IPS-NIHi11 (cell line): ENCODE measurements at places on chromosomes 3 and 15.

GRCh38 chr3:12415014-12415680 lies 69.1 kb upstream of the TSEN2 start:
- no peak for DNase-seq

- DNase-seq, result no peak
Observed at GRCh38 chr15:70426096-70426821, 328.5 kb upstream of the TLE3 start.

DNA sequence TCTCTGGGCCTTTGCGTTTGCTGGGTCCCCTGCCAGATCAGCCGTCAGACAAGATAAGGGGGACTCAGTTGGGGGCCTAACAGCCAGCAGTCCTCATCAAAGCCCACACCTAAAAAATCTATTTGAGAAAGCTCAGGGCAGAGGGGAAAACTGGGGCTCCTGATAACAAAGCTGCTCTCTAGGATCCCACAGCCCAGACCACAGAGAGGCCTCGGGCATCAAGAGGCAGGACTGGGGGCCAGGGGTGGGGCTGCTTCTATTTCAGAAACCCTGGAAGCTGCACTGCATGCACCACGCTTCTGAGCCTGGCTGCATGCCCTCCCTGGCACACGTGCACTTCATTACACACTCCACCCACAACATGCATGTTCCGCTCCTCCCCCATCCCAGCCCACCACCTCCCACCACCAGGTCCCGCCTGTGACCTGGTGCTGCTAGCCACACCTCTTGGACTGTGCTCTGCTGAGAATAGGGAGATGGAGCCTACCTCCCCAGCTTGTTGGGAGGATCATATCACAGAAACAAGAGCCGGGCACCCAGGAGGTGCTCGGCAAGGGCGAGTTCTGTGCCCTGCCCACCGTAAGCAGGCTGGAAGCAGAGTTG lies 26.6 kb downstream of the FBLN2 start:
- no peak for DNase-seq

DNA sequence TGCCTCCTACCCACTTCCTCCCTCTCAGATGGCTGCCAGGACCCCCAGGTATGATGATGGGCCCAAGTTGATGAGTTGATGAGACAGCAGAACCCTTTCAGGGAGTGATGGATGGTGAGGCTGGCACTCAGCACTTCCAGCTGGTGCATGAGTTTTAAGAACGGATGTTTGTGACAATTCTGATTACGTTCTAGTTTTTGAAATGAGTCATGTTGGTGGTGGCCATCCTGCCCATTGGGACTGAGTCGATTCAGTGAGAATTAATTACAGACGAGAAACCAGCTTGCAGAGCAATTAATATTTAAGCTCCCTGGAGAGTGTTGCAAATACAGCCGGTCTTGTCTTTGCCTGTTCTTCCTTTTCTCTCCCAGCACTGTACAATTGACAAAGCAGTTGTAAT lies 56.9 kb upstream of the NR2C2 start:
- no peak for DNase-seq

DNA sequence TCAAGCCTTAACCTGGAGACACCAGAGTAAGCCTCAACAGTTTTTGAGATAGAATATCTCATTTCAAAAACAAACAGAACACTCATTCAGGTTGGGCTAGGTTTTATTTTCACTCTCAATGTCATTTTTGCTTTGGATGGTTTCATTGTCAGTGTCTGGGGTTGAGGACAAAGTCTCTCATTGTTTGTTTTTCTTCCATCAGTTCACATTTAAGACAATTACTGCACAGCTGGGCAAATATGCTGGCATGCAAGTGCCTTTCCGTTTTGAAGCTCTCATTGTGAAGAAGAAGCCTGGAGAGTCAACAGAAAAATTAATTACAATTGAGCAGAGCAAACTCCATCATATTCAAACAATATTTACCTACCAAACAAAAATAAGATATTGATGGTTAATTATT lies 1050.0 kb downstream of the TBL1XR1 start:
- no peak for DNase-seq

- DNase-seq, result no peak
Observed at GRCh38 chr3:187684444-187684843, 14.2 kb upstream of the SST start.

- no peak for DNase-seq
Observed at GRCh38 chr3:156483426-156483825, 71.5 kb downstream of the SSR3 start.

DNA sequence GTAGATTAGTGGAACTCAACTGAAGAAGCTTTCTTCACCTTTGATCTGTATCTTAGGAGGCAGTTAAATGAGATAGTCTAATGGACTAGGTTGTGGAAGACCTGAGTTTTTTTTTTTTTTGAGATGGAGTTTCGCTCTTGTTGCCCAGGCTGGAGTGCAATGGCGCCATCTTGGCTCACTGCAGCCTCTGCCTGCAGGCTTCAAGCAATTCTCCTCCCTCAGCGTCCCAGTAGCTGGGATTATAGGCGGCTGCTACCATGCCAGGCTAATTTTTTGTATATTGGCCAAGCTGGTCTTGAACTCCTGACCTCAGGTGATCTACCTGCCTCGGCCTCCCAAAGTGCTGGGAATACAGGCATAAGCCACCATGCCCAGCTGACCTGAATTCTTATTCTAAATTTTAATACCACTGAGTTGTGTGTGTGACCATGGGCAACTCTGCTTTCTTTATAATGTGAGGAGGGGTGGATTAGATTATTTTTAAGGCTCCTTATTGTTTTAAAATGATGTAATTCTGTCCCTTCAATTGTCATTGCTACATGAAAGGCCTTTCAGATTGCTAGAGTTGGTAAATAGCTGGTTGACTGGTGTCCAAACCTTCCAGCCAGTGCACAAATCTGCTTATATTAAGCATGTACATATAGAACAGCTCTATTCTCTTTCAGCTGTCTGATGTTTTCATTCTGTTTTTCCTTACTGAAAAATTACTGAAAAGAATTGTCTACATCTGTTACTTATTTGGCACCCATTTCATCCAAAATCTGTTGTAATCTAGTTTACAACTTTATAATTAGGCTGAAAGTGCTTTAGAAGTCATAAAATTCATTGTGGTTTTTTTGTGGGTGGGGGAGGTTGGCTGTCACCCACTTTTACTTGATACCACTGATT lies 2.3 kb downstream of the LNP1 start:
- no peak for DNase-seq

- peak; percentile 31 for DNase-seq
Observed at GRCh38 chr3:61847784-61848462, 286.6 kb downstream of the PTPRG start.

GRCh38 chr3:144107923-144108322 lies 136.3 kb downstream of the DIPK2A start:
- no peak for DNase-seq

GRCh38 chr3:141112686-141113297 lies 61.6 kb downstream of the SPSB4 start:
- no peak for DNase-seq

DNA sequence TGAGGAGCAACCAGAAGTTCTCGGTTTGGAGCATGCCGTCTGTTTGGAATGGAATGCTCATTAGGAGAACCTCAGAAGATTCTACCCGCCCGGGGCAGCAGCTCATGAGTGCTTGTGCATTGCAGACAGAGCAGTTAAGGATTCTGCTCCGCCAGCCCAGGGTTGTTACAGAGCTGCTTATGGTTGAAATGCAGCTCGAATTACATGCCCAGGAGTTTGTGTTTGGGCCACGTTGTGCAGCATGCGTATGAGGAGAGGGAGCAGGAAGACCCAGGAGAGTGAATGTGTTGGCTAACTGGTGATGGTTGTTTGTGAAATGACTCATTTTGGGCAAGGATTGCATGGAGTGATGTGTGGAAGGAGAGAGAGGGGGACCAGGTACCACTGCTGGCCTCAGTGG lies 9.0 kb downstream of the FGD5 start:
- DNase-seq, result no peak

DNA sequence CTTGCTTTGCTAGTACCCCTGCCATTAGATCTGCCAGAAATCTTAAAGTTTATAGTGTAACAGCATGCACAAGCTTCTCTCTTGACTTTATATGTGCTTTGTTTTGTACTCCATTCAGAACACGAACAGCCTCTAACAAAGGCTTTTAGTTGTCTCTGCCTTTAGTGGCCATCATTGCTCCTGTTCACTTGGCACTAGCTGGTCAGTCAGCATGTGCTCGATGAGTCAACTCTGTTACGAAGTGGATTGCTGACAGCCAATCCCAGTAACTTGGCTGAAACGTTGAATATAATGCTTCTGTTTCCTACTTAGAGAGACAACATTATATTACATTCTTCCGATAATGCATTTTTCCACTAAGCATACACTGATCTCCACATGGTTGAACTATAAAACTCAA lies 349.2 kb downstream of the NAALADL2 start:
- DNase-seq, result no peak

GRCh38 chr15:98855815-98856531 lies 151.6 kb downstream of the PGPEP1L start:
- DNase-seq, result no peak

DNA sequence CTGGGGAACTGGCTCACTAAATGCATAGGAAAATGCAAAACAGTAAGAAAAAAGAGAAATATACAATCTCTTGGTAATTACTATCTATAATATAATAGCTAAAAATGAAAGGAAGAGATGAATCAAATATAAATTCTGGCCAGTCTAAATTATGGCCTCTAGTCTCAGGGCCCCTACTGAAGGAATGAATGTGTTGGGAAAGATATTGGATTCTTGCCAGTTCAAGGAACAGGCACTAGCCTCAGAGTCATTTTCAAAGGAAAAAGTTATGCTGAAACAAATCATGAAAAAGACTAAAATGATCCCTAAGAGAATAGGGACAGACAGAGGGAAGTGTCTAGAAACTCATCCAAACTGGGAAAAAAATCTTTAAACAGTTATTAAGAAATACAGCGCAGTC lies 62.4 kb downstream of the C3orf80 start:
- DNase-seq, result no peak

- DNase-seq, result no peak
Observed at GRCh38 chr15:90154861-90155626, 46.1 kb upstream of the SEMA4B start.

- DNase-seq, result no peak
Observed at GRCh38 chr3:120673116-120673515, 8.9 kb downstream of the HGD start.

GRCh38 chr3:127275287-127275781 lies 12.5 kb downstream of the PRR20G start:
- no peak for DNase-seq

DNA sequence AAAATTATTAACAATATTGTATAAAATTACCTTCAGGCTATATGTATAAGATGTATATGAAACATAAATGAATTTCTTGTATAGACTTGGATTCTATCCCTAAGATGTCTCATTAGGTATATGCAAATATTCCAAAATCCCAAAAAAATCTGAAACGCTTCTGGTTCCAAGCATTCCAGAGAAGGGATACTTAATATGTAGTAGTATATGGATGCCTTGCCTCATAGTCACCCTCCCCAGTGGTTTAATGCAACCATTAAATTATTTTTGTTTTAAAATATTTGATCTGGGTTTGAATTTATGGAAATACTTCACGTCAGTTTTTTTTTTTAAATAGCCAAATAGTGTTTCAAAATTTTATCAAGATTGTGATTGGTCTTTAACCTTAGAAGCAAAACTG lies 27.2 kb downstream of the PLCL2 start:
- no peak for DNase-seq

DNA sequence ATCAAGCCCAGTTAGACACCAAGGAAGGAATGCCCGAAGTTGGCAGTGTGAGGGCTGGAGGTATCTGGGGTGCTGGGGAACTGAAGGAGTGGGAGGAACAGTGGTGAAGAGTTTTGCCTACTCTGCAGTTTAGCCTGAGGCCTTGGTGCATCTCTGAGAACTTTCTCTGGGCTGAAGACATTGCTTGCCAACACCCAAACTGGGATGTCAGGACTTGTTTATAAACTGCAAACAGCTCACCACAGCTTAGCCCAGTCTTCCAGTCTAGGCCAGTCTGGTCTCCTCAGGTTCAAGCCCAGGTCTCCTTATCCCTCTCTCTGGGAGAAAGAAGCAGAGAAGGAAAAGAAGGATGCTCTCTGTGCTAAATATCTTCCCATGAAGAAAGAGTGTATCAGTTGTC lies 68.0 kb upstream of the BOC start:
- DNase-seq, result no peak

DNA sequence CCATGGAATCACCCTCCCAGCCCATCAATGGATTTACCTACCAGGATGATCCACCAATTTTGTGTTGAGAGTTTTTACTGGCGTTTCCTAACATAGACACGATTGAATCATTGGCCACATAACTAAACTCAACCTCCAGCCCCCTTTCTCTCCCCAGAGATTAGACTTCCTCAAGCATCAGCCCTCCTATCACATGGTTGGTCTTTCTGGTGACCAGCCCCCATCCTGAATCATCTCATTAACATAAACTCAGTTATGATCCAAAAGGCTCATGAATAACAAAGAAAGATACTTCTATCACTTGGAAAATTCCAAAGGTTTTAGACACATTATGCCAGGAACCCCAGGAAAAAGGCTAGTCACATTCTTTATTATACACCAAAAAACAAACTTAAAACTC lies 21.2 kb downstream of the PRKAR2A start:
- DNase-seq, result no peak

DNA sequence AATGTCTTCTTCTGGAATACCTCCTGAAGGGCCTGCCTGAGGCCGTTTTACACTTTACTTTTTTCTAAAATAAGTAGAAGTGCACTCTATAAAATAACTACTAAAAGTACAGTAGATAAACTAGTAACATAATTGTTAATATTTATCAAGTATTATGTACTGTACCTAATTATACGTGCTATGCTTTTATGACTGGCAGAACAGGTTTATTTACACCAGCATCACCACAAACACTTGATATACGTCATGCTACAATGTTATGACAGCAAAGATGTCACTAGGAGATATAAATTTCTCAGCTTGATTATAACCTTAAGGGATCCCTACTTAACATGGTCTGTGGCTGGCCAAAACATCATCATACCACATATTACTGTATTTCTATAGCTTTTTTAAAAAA lies 29.4 kb downstream of the DLG1 start:
- no peak for DNase-seq

DNA sequence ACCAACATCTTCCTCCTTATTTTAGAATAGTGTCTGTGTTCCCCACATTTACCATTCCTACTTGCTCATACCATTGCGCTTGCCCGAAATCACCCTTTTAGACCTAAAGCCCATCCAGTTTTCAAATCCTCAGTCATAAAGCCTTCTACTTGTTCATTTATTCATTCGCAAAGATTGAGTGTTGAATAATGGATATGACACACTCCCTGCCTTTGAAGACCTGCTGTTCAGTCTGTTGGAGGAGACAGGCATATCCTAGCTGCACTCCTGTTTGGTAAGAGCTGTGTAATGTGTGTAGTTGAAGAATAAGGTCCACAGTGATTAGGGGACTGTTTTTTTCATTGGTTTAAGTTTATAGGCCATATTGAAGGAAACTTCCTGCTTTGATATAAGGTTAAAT lies 1.7 kb downstream of the CNOT10 start:
- DNase-seq, result no peak
